ENCODE measurements at places on chromosomes 12 and 14.

GRCh38 chr12:10392394-10392930 lies 2.6 kb upstream of the KLRK1 start:
- no peak for DNase-seq

GRCh38 chr14:86777963-86778602 lies 1214.9 kb downstream of the GALC start:
- DNase-seq = peak; percentile 59

- DNase-seq = no peak
These were observed 186.8 kb upstream of the PRICKLE1 start for GRCh38 chr12:42776396-42776795.

GRCh38 chr12:69903548-69903947 lies 78.5 kb downstream of the MYRFL start:
- no peak for DNase-seq

GRCh38 chr12:133236144-133236543 lies 467 bp upstream of the ANHX start:
- no peak for DNase-seq

- DNase-seq = no peak
These were observed 4.5 kb downstream of the DPF3 start for GRCh38 chr14:72889366-72889765.

All from epithelial cell of proximal tubule (primary cell).